PC-9 (cell line): ENCODE measurements at places on chromosomes 1 and 21. TPM values are rescaled to one million over a fixed set of nuclear protein-coding genes. Genes with fewer than 3 reads are reported as not detected.

NBPF6 gene
- total RNA-seq, result 0.94 TPM in 1 of 2 replicates, not detected in the other

- H3K4me1 ChIP-seq, result no peaks in the 10 kb centered on the region
- DNase-seq, result no peak
- H3K27me3 ChIP-seq, result peaks cover 40% of the 10 kb centered on the region
- no peak overlapping the region for H3K4me3 ChIP-seq
These were observed 2.1 kb downstream of the ERG start for GRCh38 chr21:38496224-38496623.

DNA sequence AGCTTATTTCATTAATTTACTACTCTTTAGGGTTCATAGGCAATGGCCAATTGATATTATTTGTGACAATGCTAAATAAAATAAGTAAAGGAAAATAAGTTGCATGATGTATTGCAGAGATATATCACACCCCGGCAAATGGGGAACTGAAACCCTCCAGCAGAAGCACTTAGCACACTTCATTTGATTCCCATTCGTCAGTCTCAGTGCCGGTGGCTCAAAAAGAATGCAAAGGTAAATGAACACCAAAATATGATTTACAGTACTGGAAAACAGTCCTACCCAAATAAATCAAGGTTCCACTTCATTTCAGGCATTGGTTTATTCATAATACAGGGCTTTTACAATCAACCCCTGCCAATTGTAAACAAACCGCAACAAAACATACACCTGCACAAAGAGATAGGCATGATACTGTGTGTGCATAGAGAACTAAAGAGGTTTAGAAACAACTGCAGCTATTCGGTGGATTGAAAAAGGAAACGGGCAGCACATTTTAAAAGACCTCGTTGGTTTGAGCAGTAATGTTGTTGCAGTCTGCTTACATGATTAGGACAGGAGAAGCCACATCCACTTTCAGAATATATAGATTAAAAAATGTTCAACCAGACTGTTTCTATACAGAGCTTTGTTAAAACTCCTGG, 1019.2 kb downstream of the TTLL7 start:
- H3K36me3 ChIP-seq, result no peaks in the 10 kb centered on the region
- peaks cover 8% of the 10 kb centered on the region; the same call in 1 of the 2 replicates for H3K4me1 ChIP-seq
- no peak overlapping the region for H3K4me3 ChIP-seq
- no peak for DNase-seq

DNA sequence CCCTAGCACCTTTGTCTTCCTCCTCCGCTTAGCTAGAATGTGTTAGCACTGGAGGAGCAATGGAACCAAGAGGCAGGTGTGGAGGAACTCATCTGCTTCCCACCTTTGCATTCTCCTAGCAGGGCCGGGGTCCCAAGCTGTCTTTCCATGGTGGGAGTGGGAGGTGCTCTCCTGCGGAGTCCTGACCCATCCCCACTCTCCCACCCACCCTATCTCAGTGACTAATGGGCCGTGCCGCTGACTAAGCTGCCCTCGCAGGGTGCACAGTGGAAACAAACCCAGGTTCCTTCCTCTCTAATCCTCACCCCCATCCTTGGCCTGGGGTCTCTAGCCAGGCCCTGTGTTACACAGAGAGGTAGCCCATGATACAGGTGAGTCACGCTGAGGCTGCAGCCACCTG, 177.5 kb downstream of the HIVEP3 start:
- H3K36me3 ChIP-seq, result no peaks in the 10 kb centered on the region
- H3K4me1 ChIP-seq, result no peaks in the 10 kb centered on the region
- H3K4me3 ChIP-seq, result no peak overlapping the region
- H3K27me3 ChIP-seq, result no peaks in the 10 kb centered on the region
